ENCODE measurements at places on chromosomes 3 and 15.

DNA sequence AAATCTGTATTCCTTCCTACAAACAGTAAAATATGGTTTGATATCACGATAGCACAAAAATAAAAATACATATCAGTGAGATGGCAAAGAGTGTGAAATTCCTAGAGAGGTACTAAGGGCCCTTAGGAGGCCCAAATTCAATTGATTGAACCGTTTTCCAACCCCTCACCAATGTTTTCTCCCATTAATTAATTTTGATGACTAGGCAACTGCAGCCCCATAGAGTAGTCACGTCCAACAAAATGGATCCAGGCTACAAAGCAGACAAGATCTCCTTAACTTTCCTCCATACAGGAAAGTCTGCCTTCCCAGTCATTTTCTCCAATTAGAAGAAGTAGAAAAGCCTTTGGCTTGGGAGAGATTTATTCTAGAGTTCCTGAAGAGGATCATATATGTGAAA, 193.9 kb downstream of the PLOD2 start:
- DNase-seq, result no peak

DNA sequence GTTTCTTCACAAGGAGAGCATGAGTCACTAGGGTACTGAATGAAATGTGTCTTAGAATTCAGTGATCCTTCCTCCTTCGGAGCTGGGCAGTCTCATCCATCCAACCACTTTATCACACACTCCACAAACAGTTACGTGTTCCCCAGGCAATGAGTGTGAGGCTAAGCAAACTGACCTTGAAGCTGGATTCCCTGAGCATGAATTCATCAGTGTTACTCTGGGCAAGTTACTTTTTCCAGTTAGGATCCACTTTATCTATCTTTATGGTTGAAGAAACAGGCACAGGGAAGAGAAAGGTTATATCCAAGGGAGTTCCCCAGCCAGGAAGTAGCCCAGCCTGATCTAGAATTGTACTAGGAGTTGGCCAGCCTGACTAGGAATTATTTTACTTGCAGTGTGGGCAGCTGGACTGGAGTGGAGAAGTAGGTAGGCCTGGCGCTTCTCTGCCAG, 17.1 kb upstream of the GCNT3 start:
- DNase-seq, result no peak

DNA sequence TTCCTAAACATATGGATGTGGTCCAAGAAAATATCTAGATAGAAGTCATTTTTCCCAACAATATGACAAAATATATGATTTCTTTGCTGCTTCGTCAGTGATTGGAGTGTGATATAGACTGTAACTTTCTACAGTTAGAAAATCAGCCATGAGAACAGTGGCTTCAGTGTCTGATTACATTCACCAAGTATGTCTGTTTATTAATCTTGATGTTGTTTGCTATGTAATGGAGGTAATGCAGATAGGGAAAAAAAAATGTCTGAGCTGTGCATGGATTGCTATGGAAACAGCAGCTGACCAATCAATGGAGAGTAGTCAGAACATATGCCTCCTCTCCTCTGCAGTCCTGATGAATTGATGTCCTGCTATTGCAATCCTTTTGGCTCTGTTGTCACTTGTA, 72.3 kb upstream of the GAP43 start:
- DNase-seq, result no peak

DNA sequence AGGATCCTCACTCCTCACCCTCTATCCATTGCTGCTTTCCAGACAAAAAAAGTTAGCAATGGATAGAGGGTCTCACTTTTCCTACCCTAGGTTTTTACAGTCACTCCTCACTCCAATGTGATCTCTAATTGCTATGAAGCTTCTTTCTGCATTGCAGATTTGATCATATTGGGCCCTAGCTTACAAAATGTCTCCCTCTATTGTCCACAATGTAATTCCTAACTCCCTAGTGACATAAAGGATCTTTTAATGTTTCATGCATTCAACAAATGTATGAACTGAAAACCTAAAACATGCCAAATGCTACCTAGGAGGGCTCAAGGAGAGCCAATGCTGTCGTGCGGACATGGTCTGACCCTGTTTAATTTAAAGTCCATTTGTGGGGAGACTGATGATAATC, 234.8 kb downstream of the CADM2 start:
- DNase-seq, result no peak

GRCh38 chr3:60758171-60758570, 493.1 kb downstream of the FHIT start:
- no peak for DNase-seq

GRCh38 chr3:116770815-116771450, 61.4 kb downstream of the TUSC7 start:
- peak; percentile 62 for DNase-seq

- DNase-seq, result no peak
Measured at GRCh38 chr3:65391068-65391467, 647.6 kb downstream of the MAGI1 start.

GRCh38 chr3:82202269-82202668, 440.8 kb upstream of the GBE1 start:
- DNase-seq, result no peak

DNA sequence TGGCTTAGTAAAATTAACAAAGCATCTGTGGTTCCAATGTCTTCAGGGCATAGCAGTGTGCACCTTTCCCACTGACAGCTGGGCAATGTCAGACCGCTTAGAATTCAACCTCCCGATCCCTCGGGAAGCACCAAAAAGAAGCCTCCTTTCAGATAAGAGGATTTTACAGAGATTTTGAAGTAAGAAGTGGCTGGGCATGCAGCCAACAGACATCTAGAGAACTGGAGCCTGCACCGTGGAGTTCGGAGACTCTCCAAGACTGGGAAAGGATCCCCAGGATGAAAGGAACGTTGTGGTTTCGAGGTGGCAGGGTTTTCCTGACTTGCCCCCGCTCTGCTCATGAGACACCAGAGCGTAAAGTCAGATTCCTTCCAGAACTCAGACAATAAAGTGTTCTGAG, 5.3 kb downstream of the FAM174B start:
- DNase-seq, result no peak

DNA sequence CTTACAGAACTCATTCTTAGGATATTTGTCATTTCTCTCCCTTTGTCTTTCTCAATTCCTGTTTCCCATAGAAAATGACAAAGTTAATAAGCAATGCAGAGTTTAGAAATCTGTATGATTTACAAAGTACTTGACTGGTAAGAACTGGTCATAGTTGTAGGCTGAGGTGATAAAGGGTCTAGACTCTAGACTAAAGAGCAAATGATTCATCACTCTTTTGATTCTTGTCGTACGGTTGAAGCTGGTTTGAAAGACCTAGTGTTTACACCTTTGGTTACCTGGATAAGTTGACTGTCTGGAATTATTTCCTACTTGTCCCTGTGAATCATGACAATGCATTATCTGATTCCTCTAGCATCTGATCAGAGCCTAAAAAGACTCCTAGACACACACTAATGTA, 58.9 kb upstream of the TP63 start:
- DNase-seq, result no peak

DNA sequence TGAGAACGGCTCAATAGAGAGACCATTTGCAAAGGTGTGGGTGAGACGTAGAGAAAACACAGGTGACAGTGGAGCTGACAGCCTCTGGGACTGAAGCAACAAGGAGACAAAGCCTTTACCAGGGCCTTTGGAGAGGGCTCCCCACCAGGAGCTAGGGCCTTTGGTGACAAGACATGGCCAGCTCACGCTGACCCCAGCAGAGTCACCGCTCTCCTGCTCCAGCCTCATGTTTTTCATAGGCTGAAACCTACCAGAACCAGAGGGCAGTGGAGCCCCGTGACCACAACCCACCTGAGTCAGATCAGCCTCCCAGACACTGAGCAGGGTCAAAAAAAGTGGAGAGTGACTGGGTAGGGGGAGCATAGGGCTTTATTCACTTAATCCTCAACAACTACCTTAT, 214.7 kb downstream of the SHQ1 start:
- peak; percentile 38 for DNase-seq

GRCh38 chr3:186452517-186452916, 90.5 kb upstream of the DGKG start:
- DNase-seq, result no peak

- DNase-seq, result no peak
Measured at GRCh38 chr3:156718622-156719306, 44.4 kb downstream of the TIPARP start.

DNA sequence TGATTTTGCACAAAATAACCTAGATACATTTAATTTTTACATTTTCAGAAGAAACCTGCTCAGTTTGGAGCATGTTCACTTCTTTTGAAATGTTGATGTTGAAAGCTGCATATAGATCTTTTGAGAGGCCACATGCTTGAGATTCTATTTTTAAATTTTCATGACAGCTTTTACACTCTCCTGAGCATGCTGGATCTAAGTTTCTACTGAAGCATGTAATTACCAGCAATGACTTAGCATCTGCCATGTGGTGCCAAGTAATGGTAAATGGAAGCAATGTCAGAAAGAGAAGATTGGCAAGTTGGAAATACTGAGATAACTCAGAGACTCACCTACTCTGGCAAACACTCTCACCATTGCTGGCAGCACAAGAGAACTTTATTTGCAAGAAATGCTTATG, 310.6 kb downstream of the NSUN3 start:
- no peak for DNase-seq
